ENCODE measurements at places on chromosomes 1 and 21. TPM values are rescaled to one million over a fixed set of nuclear protein-coding genes. Genes with fewer than 3 reads are reported as not detected.

DNA sequence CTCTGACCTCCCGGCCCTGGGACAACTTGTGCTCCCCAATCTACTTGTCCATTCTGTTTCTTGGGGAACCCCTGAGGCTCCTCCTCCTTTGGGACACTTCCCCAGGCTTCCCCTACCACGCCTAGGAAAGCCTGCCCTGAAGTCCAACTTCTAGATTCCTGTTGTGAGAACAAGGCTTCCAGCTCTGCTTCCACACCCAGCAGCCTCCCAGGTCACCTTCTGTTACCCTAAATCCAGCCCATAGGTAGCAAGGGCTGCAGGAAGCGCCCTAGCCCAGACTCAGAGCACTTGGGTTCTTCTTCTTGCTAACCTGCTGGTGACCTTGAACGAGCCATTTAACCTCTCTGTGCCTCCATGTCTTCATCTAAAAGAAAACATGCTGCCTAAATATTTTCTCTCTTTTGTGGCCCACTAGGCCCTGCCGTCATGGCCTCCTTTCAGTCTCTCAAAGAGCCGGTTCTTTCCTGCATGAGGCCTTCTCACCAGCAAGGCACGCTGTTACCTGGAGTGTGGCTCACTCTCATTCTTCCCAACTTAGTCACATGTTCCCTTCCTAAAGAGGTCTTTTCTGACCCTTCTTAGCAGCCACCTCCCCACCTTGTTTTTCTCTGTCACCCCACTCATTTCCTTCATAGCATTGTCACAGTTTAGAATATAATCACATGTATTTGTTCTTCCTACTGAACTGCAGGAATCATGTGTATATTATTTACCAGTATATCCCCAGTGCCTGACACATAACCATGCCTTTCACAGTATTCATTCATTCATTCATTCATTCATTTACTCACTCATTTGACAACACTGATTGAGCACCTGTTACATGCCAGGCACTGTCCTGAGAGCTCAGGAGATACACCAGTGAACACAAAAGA lies 1.4 kb downstream of the CAPN2 start:
- no peak for DNase-seq

GRCh38 chr1:170309389-170310013 lies 163.7 kb downstream of the NTMT2 start:
- DNase-seq = no peak

GRCh38 chr1:207414606-207415108 lies 39.5 kb upstream of the CR2 start:
- no peak for DNase-seq

GRCh38 chr1:3746830-3747521 lies 5.3 kb upstream of the CCDC27 start:
- DNase-seq = peak; percentile 74

DNA sequence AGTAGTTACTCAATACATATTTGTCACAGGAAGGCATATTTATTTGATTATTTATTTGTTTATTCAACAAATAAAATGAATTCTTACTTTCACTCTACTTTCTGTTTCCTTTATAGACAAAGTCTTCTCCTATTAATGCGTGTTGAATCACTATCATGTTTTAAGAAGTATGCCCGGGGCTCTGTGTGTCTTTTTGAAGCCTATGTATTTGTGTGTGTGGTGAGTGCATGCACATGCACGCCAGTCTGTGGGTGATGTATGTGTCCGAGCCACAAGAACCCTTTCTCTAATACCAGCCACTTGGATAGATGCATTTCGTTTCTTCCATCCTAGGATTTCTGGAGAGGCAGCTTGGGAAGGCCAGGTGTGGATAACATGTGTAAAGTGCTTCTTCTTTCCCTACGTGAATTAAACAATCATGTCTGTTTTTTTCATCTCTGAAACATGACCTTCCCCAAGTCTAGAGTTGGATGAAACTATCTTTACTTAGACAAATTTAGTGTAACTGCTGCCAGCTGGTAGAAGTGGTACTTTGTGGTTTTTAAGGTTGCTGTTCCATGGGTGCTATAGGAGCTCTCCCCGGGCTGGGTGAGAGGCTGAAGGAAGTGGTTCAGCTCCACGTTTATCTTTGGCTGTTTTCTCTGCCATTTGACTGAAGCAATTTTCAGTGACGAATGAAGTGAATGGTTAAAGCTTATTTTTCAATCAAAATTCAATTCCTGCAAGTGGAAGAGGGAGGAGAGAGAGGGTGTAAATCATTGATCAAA lies 46.8 kb upstream of the PPM1J start:
- DNase-seq = no peak

GRCh38 chr1:39852876-39853275 lies 30.4 kb downstream of the TRIT1 start:
- no peak for DNase-seq

DNA sequence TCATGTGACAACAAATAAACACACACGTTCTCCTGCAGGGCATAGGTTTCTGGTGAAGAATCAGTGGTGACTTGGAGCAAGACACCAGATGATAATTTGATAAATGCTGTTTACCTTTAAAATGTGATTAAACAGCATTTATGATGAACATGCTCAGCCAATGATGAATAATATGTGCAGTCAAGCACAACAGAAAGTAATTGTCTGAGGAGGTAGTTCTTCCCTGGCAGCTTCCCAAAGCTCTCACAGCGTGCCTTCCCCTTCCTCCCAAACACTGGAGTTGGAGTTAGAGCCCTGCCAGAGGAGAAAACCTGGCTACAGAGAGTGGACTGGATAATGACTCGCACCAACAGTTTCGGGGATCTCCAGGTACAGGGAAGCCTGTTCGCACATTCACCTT lies 463.5 kb downstream of the SMYD3 start:
- DNase-seq = peak; percentile 15

Gene NBPF6
- not detected for total RNA-seq

Gene COPA
- total RNA-seq = 248 TPM

Gene RAB3B
- total RNA-seq = 2.1 TPM

All from dermis microvascular lymphatic vessel endothelial cell (primary cell).